ENCODE measurements at places on chromosomes 7 and 10.
A peak's percentile ranks its signal among the peaks of the same experiment; 100 is the strongest.

- H3K36me3 ChIP-seq, result no peaks in the 10 kb centered on the region
- H3K27me3 ChIP-seq, result no peaks in the 10 kb centered on the region
- DNase-seq, result no peak
- H3K27ac ChIP-seq, result no peak overlapping the region
Observed at GRCh38 chr7:43318188-43318770, 205.8 kb downstream of the HECW1 start.

- H3K27ac ChIP-seq, result no peak overlapping the region
- H3K4me3 ChIP-seq, result no peak overlapping the region
- no peaks in the 10 kb centered on the region for H3K4me1 ChIP-seq
- no peak for DNase-seq
- H3K27me3 ChIP-seq, result no peaks in the 10 kb centered on the region
Observed at GRCh38 chr7:105857009-105857952, 19.1 kb downstream of the ATXN7L1 start.

DNA sequence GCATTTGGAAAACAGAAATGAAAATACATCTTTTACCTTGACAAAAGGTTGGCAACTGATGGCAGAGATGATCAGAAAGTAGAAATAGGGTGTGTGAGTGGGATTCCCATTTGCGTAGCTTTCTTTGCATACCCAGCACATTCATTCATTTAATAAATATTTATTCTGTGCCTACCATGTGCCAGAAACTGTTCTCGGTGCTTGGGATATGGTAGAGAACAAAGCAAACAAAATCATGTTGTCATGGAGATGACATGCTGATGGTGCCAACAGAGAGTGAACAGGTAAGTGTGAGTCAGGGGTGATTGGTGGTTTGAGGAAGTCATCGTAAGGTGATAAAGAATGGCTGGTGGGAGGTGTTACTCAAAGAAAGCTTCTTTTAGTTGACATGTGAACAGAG, 45.4 kb downstream of the CACNB2 start:
- H3K27me3 ChIP-seq, result no peaks in the 10 kb centered on the region
- H3K36me3 ChIP-seq, result no peaks in the 10 kb centered on the region
- H3K4me3 ChIP-seq, result no peak overlapping the region
- H3K27ac ChIP-seq, result no peak overlapping the region
- peaks cover 29% of the 10 kb centered on the region for H3K4me1 ChIP-seq

- no peaks in the 10 kb centered on the region for H3K36me3 ChIP-seq
- H3K4me1 ChIP-seq, result peaks cover 14% of the 10 kb centered on the region
- DNase-seq, result no peak
- no peaks in the 10 kb centered on the region for H3K27me3 ChIP-seq
- no peak overlapping the region for H3K4me3 ChIP-seq
- no peak overlapping the region for H3K27ac ChIP-seq
Observed at GRCh38 chr7:99766484-99767099, 17.4 kb downstream of the CYP3A4 start.

DNA sequence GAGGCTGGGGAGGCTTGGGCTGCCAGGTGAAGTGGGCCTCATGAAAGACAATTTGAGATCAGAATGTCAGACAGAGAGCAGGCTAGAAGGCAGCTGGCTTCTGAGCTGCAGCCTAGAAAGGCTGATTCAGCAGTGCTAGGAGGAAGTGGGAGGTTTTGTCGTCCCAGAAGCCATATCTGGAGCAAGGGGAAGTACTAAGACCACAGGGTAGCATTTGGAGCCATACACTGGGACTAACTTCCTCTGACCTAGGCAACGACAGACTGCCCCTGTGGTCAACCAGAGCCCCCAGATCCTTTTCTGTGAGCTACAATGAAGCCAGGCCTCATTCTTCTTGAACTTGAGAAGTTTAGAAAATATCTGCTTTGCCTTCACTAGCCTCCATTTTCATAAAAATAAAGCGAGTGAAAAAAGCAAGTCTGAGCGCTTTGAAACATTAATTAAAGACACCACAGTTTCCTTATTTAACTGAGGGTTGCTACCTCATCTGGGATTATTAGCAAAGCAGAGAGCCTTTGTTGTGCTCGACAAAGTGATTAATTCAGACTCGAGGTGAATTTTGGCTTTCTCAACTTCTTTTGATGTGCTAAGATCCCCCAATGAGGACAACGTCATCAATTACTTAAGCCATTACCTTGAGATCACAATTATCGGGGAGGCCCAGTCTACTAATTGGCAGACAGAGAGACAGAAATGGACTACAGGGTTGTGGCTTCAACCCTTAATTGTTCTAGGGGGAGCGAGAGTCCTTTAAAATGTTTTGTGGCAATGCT, 26.6 kb downstream of the TBXAS1 start:
- no peaks in the 10 kb centered on the region for H3K36me3 ChIP-seq
- no peak for DNase-seq
- no peaks in the 10 kb centered on the region for H3K4me1 ChIP-seq
- H3K27ac ChIP-seq, result peak overlapping the region; percentile 5
- H3K27me3 ChIP-seq, result no peaks in the 10 kb centered on the region

DNA sequence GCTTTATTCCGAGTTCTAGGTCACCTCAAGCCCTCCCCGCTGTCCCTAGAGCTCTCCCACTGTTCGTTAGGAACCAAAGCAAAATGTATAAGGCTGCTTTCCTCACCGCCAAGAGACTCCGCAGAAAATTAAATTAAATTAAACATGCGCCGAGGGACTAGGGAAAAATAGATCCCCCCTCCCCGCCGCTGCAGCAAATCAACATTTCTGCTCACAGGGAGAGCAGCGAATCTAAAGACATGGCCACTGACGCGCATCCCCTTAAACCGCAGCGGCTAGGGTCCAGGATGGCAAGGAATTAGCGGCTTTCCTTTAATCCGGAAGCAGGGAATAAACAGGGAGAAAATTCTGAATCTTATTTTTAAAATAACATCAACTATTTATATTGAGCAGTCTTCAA, 7.6 kb downstream of the SP8 start:
- H3K27ac ChIP-seq, result no peak overlapping the region
- H3K4me1 ChIP-seq, result peaks cover 5% of the 10 kb centered on the region
- H3K27me3 ChIP-seq, result peaks cover 26% of the 10 kb centered on the region
- no peak overlapping the region for H3K4me3 ChIP-seq
- no peaks in the 10 kb centered on the region for H3K36me3 ChIP-seq

All from thoracic aorta (tissue), 2 donors.